GM23338 (cell line): ENCODE measurements at places on chromosomes 1 and 21. TPM values are rescaled to one million over a fixed set of nuclear protein-coding genes. Genes with fewer than 3 reads are reported as not detected.

SDE2 gene
- polyA plus RNA-seq = 10.6 and 11.3 TPM in 2 replicates

IL12RB2 gene
- polyA plus RNA-seq = 0.43 and 0.79 TPM in 2 replicates

SLC1A7 gene
- not detected in 2 replicates for polyA plus RNA-seq

WDR4 gene
- polyA plus RNA-seq = 20.3 and 22.5 TPM in 2 replicates

KCNN3 gene
- polyA plus RNA-seq = 3.0 and 3.1 TPM in 2 replicates
